ENCODE measurements at places on chromosomes 3 and 15.

DNA sequence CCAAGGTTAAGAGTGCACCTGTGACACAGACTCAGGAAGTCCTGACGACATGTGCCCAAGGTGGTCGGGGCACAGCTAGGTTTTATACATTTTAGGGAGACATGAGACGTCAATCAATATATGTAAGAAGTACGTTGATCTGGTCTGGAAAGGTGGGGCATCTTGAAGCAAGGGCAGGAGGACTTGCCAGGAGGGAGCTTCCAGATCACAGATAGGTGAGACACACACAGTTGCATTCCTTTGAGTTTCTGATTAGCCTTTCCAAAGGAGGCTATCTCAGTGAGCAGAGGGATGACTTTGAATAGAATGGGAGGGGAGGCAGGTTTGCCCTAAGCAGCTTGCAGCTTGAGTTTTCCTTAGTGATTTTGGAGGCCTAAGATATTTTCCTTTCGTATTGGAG is 257.4 kb downstream of the CGGBP1 start:
- no peak for DNase-seq

DNA sequence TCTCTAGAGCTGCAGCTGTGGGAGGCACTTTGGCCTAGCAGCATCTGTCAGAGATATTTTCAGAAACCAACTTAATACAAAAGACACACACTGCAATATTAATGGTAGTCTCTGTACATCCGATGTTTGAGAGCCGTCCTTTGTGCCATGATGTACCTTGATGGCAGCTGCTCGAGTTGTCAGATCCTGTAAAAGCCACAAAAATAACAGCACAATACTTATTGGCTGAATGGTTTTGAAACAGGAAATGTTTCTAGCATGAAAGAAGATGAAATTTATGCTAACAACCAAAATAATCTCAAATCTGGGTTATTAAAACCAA is 445.5 kb upstream of the TBL1XR1 start:
- DNase-seq, result no peak

DNA sequence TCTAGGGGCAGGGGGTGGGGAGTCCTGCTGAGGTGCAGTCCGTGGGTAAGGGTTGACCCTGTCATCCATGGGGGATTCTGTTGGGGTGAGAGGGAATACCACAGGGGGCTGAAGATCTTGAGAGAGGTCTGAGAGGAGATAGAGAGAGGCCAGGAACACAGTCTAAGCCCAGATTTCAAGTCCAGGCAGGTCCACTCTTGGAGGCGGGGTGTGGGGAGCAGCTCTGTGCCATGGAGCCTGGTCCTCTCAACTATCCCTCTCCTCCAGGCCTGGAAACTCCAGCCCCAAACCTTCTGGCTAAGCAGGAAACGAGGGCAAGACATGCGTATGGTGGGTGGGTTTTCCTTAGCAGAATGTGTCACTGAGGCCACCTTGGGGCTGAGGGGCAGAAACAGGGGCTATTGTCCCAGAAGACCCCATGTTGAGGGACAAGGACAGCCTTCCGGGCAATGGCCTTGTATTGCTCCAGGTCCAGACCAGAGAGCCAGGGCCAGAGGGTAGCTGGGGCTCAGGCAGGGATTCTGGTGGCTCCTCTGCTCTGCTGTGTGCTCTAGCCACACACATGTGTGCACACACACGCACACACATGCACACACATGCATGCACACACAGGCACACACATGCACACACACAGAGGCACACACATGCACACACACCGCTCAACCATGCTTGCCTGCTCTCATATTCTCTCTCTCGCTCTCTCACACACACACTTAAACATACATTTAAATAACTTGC is 48.6 kb upstream of the MAGEF1 start:
- DNase-seq, result no peak

- no peak for DNase-seq
Observed at GRCh38 chr3:112688085-112688769, 47.3 kb upstream of the CCDC80 start.

GRCh38 chr15:28963711-28964081 is 77.9 kb downstream of the APBA2 start:
- no peak for DNase-seq

- no peak for DNase-seq
Observed at GRCh38 chr15:101346928-101347327, 51.9 kb upstream of the SNRPA1 start.

DNA sequence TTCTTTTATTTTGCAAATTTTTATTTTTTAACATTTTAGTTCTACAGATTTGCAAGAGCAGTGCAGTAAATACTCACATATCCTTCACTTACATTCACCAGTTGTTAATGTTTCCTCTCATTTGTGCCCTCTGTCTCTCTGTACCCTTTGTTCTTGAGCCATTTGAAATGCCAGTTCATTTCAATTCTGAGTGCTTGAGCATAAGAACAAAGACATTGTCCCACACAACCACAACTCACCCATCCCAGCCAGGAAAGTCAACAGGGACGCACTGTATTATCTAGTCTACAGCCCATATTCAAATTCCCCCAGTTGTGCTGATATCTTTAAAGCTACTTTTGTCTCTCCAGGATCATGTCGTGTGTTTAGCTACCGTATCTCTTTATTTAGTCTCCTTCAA is 141.4 kb upstream of the SLC6A11 start:
- DNase-seq, result no peak

DNA sequence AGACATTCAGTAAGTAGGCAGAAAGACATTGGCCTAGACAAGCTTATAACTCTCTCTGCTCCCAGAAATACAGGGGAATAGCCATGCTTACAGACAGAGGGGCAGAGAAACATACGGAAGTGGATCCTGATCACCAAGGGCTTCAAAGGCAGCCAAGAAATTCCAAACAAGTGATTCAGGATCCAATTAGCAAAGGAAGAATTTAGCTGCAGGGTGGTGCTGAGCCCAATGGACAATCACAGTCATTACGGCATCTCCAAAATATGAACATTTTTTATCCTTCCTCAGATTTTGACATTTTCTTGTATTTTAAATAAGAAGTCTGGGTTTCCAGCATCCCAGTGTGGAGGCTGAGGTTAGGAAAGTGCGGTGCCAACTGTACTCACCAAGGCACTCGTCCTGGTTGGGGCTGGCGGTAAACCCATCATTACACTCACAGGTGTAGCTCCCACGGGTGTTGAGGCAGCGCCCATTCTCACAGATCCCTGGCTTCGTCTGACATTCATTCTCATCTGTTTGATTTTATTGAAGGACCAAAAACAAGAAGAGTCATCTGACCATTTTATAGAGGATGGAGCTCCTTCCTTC is 96.8 kb downstream of the DUT start:
- DNase-seq, result no peak

DNA sequence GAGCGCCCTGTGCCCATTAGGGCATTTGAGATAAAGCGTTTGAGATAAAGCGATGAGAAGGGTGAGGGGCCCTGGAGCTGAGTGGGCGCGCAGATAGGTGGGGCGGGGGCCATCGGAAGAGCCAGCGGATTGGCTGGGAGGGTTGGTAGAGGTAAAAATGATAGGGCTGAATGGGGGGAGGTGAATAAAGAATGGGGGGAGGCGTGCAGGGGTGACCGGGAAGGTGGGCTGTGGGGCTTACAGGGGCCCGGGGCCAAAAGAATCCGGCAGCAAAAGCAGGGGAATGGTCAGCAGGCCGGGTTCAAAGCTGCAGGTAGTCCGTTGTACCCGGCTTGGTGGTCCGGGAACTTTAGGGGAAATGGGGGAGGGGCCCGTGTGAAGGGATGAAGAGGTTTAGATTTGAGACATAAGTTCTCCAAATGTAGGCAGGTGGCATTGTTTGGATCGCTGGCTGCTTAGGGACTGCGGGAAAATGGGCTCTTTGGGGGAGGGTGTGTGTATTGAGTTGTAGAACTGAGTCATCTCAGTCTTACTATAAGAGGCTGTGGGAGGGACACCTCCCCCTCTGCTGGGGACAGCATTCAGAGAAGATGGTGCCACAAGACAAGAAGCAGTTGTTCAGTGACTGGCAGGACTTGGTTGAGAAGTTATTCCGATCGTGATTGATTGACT is 610 bp downstream of the ARID3B start:
- no peak for DNase-seq

GRCh38 chr15:82079736-82080135 is 33.9 kb upstream of the MEX3B start:
- DNase-seq, result no peak

DNA sequence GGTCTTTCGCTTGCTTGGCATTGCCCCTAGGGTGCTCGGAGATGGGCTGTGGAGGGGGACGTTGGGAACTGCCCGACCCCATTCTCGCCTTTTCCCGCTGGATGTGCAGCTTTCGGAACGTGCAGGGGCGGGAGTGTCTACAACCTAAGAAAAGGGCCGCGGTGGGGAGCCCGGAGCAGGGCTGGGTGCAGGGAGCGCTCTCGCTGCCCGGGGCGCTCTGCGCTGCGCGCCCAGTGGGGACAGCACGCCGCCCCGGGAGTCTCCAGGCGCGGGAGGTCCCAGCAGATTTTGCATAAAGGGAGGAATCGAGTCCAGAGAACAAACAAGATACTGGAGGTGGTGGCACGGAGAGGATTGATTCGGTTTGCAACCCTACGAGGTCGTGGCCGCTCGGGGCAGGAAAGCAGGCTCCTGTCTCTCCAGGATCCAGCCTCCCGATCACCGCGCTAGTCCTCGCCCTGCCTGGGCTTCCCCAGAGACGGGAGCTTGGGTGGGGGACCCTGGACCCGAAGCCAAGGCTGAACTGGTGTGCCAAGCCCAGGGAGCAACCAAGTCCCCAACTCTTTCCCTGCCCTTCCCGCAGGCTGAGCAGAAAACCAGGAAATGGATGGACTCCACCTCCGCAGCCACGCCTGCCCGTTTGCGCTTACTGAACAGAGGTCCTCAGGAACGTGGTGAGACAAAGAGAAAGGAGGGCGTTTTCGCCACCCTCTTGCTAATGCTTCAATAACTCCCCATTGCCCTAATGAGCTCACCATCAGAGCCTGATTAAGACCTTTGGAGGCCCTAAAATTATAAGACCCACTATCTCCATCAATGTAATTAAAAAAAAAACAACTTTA is 59.7 kb downstream of the NOX5 start:
- DNase-seq, result peak; percentile 67

GRCh38 chr3:124628863-124629262 is 101.4 kb upstream of the UMPS start:
- DNase-seq, result no peak

DNA sequence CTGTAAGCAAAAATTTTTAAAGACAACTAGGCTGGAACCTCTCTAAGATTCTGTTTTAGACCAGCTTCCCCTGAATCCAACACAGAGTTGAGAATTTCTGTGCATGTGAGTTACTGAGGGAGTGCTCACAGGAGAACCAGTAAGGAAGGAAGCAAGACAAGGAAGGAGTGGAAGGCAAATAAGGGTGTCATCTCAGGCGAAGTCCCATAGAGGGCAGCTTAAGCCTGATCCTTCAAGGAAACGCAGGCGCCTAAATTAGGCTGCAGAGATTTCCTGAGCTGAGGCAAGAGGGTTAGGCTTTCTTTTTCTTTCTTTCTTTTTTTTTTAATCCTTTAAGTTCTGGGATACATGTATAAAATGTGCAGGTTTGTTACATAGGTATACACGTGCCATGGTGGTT is 36.2 kb upstream of the COL6A6 start:
- no peak for DNase-seq

GRCh38 chr3:169475978-169476698 is 187.4 kb downstream of the MECOM start:
- no peak for DNase-seq

- DNase-seq, result no peak
Observed at GRCh38 chr3:107987036-107987939, 103.5 kb downstream of the CD47 start.

- no peak for DNase-seq
Observed at GRCh38 chr3:48877671-48878070, 21.0 kb downstream of the SLC25A20 start.

- no peak for DNase-seq
Observed at GRCh38 chr3:190443257-190443656, 6.4 kb downstream of the TMEM207 start.

GRCh38 chr3:157201648-157202278 is 41.8 kb upstream of the CCNL1 start:
- peak; percentile 1 for DNase-seq

GRCh38 chr15:57607570-57608000 is 15.9 kb downstream of the MYZAP start:
- no peak for DNase-seq

GRCh38 chr3:35832140-35832571 is 192.8 kb downstream of the ARPP21 start:
- DNase-seq, result no peak

DNA sequence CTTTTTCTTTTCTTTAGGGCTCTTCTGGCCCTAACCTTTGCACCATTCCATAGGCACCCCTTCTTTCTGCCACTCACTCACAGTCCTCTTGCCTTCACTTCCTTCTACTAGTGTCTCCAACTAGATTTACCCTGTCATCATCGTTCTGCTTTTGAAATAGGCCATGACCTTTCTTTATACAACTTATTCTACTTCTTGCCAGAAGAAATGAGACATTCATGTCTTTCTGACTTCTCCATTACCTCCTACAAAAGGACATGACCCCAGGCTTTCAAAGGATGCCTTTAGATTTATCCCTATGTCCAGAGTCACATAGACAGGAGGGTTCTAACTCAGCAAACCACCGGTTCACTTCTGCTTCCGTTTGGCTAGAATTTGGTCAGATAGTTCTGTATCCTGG is 336.4 kb upstream of the LRRFIP2 start:
- DNase-seq, result no peak

DNA sequence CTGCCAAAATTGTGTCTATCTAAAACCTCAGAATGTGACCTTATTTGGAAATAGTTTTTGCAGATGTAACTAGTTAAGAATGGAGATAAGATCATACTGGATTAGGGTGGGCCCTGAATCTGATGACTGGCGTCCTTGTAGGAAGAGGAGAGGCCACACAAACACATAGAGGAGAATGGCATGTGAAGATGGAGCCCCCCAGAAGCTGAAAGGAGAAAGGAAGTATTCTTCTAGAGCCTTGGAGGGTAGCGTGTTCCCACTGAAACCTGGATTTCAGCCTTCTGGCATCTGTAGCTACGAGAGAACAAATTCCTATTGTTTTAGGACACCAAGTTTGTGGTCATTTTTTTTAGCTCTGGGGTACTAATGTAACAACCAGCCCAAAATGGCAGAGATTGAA is 423.0 kb upstream of the TPM1 start:
- DNase-seq, result no peak

GRCh38 chr3:122677216-122677615 is 3.4 kb upstream of the PARP14 start:
- DNase-seq, result no peak

GRCh38 chr15:90697175-90697574 is 20.0 kb upstream of the BLM start:
- no peak for DNase-seq

GRCh38 chr3:59877263-59878037 is 827.6 kb upstream of the CFAP20DC start:
- DNase-seq, result no peak

DNA sequence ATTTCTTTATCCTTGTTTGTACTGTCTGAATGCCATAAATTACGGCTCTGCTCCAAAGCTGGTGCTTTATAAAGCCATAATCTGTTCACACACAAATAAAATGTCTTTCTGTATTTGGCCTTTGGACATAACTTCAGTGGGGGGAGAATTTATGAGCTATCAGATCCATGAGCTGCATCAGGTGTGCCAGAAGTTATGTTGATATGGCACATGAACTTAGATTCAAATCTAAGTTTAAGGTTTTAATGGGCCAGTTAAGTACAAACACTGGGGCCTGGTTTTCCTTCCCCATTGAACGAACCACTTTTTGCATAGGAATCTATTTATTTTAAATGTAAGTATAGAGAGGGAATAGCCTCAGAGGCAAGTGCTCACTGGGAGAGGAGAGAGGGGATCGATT is 239.9 kb downstream of the NFKBIZ start:
- no peak for DNase-seq
